HTR-8/SVneo (cell line): ENCODE measurements at places on chromosomes 7 and 10.

GRCh38 chr7:10708447-10708846 is 265.2 kb upstream of the PHF14 start:
- DNase-seq, result no peak

- DNase-seq, result peak; percentile 48
These were observed 1.2 kb downstream of the FLNC start for GRCh38 chr7:128831178-128831993.

GRCh38 chr7:52309631-52310030 is 725.8 kb upstream of the POM121L12 start:
- DNase-seq, result no peak

DNA sequence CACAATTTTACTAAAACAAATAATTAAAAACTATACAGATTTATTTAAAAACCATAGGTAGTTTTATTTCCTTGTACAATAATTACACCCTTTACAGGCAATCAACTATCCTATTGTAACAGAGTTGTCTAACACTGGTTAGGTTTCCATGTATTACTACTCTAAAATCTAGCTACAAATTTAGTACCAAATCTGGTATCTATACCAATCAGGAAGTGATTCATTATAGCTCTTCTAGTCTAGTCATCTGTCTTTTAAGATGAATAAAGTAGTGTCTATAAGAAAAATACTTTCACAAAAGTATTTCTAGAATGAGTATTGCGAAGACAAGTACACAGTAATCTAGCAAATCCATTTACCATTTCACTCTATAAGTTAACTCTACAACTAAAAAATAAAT is 16.9 kb downstream of the ZNF800 start:
- no peak for DNase-seq

DNA sequence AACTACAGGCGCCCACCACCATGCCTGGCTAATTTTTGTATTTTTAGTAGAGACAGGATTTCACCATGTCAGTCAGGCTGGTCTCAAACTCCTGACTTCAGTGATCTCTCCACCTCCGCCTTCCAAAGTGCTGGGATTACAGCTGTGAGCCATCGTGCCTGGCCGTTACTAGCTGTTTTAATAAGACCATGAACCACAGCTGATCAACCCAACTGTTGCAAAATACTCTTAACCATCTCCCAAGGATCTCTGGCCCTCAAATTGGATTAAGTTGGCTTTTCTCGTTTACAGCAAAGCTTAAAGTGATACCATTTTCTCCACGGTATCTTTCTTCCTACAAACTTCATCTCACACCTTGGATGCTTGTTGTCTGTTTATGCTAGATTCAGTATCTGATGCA is 18.3 kb downstream of the ZFAND2A start:
- no peak for DNase-seq

DNA sequence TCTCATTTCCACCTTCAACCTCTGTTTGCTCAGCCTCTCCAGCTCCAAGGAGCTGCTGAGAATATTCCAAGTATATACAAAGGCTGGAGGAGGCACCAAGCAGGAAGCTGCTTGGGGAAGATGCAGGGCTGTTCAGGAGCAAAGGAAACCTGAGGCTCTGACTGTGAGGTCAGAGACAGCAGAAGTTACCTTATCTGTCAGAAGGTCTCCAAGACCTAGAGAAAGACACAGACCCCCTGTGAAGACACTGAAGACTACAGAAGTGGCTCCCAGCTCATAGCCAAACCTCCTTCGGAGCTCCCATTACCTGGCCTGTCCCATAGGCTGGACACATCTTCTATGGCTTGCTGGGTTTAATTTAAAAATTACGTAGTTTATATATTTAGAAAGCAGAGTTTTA is 53.2 kb downstream of the PKD1L1 start:
- DNase-seq, result no peak

- DNase-seq, result no peak
These were observed 262.3 kb downstream of the NEBL start for GRCh38 chr10:20634839-20635238.

- DNase-seq, result peak; percentile 73
These were observed 718 bp upstream of the CTBP2 start for GRCh38 chr10:125160856-125161706.

- no peak for DNase-seq
These were observed 8.4 kb downstream of the BNIP3 start for GRCh38 chr10:131973160-131973951.

DNA sequence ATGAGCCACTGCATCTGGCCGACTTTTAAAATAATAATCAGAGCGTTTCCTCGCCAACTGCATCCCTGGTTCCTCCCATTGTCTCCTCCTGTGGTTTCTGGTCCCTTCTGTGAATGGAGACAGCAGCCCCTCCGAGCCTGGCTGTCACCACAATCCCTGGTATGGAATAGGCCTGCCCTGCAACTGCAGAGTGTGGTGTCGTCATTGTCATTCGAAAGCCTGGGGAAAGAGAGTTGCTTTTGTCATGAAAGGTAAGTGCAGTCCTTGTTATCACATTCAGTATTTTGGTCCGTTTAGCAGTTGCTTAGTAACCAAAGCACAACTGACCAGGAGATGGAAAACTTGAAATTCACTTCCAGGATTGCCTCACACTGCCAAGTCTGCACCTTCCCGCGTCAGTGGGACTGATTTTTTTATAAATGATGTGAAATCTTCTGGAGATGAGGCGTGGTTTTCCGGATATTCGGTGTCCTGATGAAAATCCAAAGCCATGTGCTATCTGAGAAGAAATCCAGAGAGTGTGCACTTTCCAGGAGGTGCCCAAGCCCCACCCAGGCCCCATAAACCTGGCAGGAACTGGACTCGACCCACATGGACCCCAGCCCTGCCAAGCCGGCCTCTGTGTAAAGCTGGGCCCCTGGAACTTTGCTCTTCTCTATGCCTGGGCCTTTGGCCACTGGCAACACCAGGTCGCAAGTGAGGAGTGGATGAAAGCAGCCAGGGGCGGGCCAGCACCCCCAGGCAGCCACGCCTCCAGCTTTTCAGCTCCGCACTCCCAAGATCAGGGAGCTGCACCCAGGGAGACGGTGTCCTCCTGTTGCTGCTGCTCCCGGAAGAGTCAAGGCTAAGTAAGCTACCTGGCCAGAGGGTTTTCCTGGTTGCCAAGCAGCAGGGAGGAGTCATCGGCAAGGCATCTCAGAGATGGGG is 133.7 kb upstream of the SH2B2 start:
- DNase-seq, result peak; percentile 59

- DNase-seq, result peak; percentile 56
These were observed 2.7 kb upstream of the PDGFA start for GRCh38 chr7:522071-522950.

DNA sequence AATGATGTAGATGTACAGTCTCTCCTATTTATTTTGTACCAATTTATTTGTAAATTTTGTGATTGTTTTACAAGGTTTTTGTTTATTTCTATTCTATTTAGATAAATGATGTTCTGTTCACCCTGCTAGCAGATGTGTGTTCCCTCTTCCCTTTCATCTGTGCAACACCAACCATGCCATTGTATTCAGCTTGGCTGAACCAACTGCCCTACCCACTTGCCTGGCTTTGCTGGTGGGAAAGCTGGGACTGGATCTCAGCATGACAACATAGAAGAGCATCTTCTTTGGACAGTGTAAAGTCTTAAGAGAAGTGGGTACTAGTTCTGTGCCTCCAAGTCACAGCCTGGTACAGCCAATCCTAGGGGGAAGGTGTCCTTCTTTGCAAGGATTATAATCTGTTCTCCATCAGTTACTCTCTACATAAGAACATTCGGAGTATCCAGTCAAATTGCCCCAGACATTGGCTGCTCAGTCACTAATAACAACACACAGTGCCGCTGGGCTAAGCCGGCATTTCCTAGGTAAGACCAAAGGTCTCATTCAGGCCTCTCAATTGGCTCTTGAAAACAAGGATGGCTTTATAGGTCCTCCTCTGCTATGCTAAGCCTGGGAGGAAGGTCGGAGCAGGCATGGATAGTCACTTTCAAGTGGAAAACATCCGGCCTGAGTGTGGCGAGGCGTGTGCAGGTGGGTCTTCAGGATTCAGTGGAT is 109.7 kb downstream of the NT5C2 start:
- DNase-seq, result no peak

GRCh38 chr10:100653957-100654781 is 91.2 kb upstream of the PAX2 start:
- DNase-seq, result no peak

DNA sequence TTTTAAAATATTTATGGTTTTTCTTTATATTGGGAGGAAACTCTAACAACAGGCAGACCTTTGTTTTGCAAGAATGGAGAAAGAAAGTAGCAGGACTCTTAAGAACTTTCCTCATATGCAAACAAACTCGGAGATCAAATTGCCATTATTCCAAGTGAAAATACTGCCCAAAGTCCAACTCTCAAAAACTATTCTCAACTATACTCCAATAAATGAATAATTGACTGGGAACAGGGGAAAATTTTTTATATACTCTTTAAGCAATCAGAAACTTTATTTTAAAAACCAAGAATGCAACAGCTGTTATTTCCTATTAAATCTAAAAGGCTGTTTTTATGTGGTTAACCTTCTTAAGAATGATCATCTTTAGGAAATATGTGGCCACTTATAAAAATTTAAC is 101.9 kb downstream of the COL28A1 start:
- no peak for DNase-seq

DNA sequence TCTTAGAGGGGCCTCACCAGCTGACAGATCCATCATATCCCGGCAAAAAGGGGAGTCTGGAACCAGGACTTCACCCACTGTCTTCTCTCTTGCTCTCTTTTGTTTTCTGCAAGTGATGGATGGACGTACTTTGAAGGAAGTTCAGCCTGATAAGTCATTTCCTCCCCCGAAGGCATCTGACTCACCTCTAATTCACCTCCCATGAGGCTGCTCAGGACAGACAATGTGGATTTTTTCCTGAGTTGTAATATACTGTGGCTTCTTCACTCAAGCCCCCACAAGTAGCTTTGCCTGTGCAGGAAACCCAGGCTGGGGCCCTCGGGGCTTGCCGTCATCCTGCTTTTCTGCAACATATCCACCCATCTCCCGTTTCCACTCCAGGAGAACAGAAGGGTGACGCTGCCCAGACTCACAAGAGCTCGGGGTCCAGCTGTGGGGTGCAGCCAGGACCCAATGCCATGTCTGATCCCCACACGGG is 70.4 kb downstream of the ASB13 start:
- peak; percentile 79 for DNase-seq

- no peak for DNase-seq
These were observed 83.0 kb upstream of the DUSP5 start for GRCh38 chr10:110414548-110415309.

- DNase-seq, result peak; percentile 30
These were observed 69.0 kb upstream of the PDCD4 start for GRCh38 chr10:110802551-110803238.

- no peak for DNase-seq
These were observed 9.8 kb upstream of the AQP1 start for GRCh38 chr7:30901856-30902255.

DNA sequence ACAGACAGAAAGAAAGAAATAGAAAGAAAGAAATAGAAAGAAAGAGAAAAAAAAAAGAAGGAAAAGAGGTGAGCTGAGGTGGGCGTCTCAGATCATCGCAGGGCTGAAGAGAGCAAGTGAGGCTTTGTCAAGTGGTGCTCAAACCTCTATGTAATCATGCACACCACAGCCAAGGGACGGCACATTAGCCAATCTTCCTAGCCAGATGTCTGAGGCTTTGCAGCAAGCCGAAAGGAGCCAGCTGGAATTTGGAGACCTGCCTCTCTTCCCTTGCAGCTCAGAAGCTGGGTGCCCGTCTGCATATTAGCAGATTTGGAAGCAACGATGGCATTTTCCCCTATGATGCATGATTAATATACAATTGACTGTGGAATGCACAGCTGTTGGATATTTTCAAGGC is 52.5 kb downstream of the ADRA2A start:
- DNase-seq, result no peak

- no peak for DNase-seq
These were observed 173.7 kb downstream of the POM121L12 start for GRCh38 chr7:53209129-53209528.

GRCh38 chr10:36026656-36027390 is 384.7 kb upstream of the FZD8 start:
- no peak for DNase-seq

- no peak for DNase-seq
These were observed 18.4 kb downstream of the TMEM273 start for GRCh38 chr10:49169776-49170175.

DNA sequence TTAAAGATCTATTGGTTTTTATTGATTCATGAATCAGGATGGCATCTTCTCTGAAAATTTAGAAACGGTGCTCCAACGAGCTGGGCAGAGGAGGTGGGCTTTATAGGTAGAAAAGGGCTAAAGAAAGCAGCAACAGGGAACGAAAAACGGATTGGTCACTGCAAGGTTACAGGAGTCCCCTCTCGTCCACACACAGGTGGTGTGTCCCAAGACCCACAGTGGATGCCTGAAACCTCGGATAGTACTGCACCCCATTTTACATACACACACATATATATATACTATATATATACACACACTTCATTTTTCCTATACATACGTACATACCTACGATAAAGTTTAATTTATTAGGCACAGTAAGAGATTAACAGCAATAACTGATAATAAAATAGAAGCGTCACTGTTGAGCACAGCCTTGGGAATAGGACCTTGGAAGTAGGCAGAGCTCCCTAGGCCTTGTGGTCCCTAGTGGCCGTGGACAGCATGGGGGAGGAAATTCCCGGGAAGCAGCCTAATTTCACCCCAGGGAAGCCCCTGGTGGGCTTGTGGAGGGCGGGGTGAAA is 737 bp upstream of the NUB1 start:
- no peak for DNase-seq

DNA sequence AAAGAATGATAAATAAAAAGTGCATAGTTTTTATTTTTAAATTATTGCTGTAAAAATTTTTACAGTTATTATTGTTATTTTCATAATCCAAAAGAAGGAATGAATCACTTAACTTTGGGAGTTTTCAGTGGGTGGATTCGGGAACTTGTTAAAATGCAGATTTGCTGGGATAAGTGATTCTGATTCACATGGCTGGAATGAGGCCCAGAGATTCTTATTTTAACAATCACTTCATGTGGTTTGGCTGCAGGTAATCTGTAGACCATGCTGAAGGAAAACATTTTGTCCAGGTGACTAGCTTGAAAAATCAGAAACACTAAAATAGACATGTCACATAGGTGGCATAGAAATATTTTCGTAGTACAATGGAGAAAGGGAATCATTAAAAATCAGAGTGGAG is 13.9 kb downstream of the CROT start:
- DNase-seq, result no peak

DNA sequence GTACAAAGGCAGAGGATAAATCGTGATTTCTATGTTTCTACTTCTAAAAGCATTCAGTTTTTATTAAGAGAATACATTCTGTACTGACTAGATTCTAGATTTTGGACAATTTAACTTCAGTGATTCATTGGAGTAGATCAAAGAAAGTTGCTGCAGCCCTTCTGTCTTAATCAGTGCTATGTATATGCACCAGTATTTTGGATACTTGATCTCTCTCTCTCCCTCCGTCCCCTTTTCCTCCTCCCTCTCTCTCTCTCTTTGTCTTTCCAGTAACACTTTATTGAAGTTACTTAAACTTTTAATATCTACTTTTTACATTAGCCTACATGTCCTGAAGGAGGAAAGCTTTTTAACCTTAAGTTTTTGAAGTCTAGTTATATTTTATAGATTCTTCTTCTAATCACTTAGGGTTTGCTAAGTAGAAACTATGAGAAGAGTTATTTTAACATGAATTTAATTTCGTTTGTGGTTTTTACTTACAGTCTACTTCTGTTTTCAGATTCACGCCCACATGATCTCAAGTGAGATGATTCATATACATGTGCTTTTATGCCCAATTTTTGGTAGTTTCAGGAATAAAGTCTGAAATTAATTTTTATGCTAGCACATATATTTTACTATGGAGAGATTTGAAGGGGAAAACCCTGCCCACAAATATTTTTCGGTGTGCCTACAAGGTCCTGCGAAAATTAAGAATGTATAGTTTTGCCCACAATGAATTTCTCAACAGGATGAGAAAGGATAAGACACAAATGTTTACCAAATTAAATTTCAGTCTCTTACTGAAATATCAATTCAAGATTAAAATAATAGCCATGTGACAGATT is 9.1 kb downstream of the MDFIC start:
- DNase-seq, result no peak
